Motor neuron (in vitro differentiated cells): ENCODE measurements at places on chromosomes 1 and 21.

- ATAC-seq = no peak
Observed at GRCh38 chr21:42343556-42343955, 7.2 kb downstream of the TFF2 start.

DNA sequence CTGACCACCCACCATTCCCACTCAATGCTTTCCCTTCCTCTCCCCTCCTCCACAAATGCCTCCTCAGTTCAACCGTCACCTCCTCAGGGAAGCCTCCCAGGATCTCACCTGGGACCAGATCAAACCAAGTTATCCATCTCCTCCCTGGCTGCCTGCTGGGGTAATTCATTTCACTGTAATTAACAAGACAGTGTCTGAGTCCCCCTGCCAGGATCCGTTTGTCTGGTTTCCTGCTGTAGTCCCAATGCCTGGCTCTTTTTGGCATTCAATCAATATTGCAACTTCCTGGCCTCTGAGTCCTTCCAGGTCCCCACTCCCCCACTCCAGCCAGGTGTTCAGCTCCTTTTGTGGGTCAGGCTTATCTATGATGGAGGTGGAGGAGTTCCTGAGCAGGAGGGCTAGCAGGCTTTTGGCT is 687.7 kb downstream of the PTPRU start:
- no peak for ATAC-seq

DNA sequence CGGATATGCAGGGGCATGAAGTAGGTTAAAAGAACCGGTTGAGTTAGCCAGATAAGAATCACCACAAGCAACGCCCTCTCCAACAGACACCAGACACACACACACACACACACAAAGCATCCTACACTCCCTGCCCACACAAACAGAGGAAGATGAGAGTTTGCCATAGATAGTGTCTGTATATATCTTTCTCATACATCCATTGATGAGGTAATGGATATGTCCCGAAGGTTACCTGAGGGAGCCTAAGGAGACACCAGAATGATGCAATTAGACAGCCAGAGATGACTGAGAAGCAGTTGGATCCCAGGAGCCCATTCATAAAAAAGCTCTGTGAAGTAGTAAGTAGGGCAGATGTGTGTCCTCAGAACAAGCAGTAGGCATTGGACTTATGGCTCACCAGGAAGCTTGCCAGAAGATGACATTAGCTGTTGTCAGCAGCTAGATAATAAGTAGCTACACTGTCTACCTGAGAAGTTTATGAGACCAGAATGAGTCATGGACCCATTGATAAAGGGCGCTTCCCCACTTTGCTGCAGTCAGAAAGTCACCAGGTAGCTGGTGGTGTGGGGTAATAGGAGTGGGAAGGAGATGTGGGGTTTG is 247.0 kb downstream of the KCNT2 start:
- ATAC-seq = no peak

DNA sequence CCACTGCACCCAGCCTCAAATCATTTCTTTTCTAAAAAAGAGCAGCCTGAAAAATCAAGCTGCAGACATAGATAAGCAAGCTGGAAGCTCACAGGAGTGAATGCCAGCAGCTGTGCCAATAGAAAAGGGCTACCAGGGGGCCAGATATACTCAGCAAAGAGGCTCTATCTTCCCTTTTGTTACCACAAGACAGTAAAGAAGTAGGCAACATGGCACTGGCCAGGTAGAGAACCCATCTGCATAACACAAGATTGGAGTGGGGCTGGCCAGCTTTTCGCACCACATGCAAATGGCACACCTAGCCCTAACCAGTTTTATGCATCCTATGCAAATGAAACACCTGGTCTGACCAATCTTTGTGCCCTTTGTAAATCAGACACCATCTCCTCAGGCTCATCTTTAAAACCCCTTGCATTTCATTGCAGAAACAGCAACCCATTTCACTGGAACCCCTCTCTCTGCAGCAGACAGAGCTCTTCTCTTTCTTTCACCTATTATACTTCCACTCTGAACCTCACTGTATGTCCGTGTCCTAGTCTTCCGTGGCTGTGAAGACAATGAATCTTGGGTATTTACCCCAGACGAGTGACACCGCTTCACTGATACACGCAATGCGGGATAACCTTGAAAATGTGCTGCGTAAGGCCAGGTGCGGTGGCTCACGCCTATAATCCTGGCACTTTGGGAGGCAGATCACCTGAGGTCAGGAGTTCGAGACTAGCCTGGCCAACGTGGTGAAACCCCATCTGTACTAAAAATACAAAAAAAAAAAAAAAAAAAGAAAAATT is 15.1 kb downstream of the CASP9 start:
- ATAC-seq = no peak

DNA sequence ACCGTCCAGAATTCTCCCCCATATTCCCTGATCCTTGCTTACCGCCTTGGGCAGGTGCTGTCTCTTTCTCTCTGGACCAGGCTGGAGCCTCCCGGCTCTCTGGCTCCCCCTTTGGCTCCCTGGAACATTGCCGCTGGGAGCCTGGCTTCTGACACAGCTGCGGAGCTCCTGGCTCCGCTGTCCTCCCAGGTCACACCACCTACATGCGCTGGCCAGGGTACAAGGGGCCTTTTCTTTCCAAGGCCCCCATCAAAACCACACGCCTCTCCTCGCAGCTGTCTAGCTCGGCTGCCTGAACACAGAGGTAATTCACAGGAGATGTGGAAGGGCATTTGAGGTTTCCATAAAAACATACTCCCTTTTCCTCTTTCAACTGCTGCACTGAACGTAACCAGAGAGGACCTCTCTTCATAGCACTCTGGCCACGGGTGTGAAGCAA is 7.5 kb upstream of the ZNF648 start:
- ATAC-seq = peak; percentile 74

DNA sequence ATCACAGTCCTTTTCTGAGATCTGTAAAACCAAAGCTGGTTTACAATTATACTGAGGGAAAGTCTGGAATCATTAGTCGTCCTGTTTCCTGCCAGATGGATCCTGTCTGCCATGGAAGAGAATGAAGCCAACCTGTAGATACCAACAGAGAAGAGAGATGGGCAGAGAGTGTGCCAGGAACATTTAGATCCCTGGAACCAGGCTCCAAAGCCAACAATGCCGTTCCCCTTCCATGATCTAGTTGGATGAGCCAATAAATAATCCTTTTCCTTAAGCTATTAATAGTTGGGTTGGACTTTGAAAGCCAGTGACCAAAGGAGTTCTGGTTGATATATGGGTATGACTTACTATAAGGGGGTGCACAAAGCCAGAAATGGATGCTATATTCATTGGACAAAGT is 15.0 kb downstream of the CAPN8 start:
- ATAC-seq = no peak

- peak; percentile 47 for ATAC-seq
Observed at GRCh38 chr1:231866392-231867331, 240.1 kb downstream of the DISC1 start.
